ENCODE measurements at places on chromosomes 6 and 20. TPM values are rescaled to one million over a fixed set of nuclear protein-coding genes. Genes with fewer than 3 reads are reported as not detected.

Gene ELOVL5
- 31.2 TPM for total RNA-seq

Gene MOG
- total RNA-seq: 2.4 TPM

Gene PEX6
- 16.7 TPM for total RNA-seq

Gene CGA
- 0.52 TPM for total RNA-seq

Gene ZC2HC1B
- total RNA-seq: not detected

Gene SPDEF
- 0.31 TPM for total RNA-seq

Gene CALHM5
- 2.3 TPM for total RNA-seq

Gene FABP7
- total RNA-seq: not detected

Data from right atrium auricular region (tissue), 2 donors.